ENCODE measurements at places on chromosomes 16 and 17.
A peak's percentile ranks its signal among the peaks of the same experiment; 100 is the strongest.

GRCh38 chr16:56513972-56514371 lies 5.9 kb downstream of the BBS2 start:
- DNase-seq, result peak; percentile 40

DNA sequence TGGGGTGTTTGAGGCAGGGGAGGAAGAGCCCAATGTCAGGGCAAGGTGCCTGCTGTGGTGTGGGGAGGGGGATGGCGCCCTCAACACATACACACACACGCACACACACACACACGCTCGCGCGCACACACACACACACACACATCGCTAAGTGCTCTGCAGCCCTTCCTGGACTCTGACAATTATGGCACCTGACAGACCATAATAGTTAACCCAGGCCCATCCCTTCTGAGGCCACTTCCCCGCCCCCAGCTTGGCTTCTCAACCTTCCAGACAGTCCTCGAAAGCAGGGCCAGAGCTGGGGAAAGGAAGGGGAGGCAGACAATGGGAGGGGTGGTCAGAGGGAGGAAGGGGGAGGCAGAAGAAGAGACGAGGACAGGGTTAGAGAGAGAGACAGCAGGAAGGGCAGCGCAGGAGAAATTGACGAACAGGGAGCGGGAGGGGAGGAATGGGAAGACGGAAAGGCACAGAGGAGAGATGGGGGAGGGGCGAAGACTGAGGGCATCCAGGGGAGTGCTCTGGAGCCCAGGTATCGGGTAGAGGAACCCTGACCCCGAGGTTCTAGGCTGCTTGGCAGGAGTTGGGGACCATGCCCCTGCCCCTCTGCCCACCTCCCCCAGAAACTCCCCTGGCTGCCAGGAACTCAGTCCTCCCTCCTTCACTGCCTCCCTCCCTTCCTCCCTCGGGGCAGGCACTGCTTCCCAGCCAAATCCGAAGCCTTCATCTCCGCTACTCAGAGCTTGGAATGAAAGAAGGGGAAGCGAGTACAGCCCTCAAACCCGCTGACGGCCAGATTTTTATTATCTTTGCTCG lies 4.0 kb downstream of the SRCIN1 start:
- no peak for DNase-seq

DNA sequence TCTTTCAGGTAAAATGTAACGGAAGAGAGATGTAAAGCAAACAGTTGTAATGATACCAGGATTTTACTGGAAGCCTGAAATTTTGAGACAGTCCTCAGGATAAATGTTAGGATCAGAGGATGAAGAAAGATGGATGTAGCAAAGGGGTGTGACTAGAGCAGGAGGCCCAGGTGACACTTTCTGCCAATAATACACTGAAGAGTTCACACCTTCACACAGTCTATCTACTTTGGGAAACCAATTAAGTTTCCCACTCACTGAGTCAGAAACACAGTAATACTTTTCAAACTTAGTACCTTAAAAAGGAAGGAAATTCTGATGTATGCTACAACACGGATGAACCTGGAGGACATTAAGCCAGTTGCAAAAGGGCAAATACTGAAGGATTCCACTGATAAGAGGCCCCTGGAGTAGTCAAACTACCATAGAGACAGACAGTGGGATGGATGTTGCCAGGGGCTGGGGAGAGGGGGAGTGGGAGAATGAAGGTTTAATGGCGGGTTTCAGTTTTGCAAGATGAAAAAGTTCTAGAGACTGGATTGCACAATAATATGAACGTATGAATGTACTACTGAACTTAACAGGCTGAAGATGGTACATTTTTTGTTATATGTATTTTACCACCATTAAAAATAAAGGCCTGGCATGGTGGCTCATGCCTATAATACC lies 62.3 kb downstream of the CYTH1 start:
- DNase-seq, result no peak

- peak; percentile 55 for DNase-seq
These were observed 11.0 kb downstream of the CSF3 start for GRCh38 chr17:40025991-40026815.

- DNase-seq, result peak; percentile 63
These were observed 7.0 kb downstream of the CYTH1 start for GRCh38 chr17:78774956-78775571.

DNA sequence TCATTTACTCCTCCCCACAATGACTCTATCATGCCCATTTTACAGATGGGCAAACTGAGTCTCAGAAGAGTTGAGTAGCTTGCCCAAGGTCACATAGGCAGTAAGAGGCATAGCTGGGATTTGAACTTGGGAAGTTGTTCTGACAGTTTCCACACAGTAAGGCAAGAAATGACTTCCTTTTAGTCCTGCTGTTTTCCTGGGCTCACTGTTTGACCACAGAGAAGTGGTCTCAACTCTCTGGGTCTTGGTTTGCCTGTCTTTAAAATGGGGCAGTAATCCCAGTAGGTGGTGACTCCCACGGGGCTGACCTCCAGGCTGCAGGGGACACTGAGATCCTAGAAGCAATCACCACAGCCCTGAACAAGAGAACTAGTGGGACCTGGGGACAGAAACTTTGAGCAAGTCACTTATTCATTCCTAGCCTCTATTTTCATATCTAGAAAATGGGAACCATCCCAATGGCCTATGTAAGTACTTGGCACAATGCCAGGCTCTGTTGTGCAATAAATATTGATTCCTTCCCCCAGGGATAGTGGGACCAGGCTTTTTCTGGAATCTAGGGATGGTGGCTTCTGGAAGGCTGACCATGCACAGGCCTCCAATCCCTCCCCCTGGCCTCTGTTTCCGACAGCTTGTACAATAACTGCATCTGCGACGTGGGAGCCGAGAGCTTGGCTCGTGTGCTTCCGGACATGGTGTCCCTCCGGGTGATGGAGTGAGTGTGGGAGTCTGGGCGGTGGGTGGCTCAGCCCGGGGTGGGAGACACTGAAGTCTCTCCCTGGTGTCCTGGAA lies 20.5 kb downstream of the DEXI start:
- no peak for DNase-seq

- no peak for DNase-seq
These were observed 187.0 kb downstream of the SOX9 start for GRCh38 chr17:72307836-72308235.

GRCh38 chr17:48297825-48298224 lies 132.2 kb downstream of the SKAP1 start:
- no peak for DNase-seq

- DNase-seq, result no peak
These were observed 233.4 kb downstream of the STX8 start for GRCh38 chr17:9342225-9342624.

DNA sequence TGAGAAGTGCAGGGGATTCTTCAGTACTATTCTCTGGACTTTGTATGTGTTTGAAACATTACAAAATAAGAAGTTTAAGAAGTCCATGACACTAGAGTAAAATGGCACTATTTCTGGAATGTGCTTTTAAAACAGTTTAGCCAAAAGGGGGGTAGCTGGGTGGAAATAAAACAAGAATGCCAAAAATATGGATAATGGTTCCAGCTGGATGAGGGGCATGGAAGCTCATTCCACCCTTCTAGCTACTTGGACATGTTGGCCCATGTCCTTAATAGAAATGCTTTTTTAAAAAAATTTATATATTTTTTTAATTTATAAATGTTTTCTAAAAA lies 13.1 kb downstream of the ZC3H7A start:
- DNase-seq, result no peak

DNA sequence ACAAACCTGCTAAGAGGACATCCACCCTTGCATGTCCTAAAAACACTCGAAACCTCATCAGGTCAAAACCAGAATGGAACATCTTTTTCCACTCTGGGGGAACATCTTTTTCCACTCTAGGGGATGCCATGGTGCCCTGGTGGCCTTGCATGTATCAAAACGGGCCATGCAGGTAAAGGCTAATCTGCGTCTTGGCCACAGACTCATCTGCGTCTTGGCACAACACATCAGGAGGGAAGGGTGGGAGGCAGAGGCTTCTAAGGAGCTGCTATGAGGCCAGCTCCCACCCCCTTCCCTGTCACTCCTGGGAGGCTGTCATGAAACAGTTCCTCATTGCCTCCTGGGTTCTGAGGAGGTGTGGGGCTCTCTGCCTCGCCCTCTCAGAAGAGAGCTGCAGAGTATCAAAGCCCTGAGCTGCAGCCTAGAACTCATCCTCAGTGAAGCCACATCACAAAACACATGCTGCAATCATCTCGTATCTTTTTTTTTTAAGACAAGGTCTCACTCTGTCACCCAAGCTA lies 27.6 kb downstream of the PARN start:
- no peak for DNase-seq

DNA sequence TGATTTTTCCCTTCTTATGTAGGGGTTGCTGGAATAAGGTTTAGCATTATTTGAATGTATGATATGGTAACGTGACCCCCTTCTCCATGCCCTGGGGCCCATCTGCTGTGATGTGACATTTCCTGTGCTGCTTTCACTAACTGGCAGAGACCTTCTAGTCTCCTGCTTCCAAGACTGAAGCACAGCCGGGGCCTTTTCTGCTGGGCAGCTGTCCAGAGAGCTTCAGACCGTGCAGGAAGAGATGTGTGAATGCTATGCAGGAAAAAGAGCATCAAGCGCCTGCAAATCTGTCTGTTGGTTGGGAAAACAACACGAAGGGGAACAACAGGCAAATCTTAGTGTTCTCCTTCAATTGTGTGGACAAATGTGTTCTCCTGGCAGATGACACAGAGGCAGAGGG lies 128.5 kb downstream of the SPACA3 start:
- no peak for DNase-seq

DNA sequence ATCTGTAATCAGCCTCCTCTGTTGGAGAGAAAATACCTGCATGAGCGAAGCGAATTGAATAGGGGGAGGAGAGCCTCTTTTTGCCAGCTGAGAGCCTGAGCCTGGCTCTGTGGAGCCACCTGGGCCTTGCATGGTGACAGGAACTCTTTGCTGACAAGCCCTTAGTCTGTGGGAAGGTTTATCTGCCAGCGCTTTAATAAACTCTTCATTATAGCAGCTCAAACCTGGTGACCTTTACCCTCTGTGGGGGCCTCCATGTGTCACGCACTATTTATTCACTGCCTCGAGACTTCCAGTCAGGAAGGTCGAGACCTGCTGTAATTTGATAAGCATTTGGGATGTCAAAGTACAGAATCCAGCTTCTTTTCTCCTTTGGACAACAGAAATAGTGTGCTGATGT lies 282.6 kb downstream of the CBLN1 start:
- DNase-seq, result no peak

DNA sequence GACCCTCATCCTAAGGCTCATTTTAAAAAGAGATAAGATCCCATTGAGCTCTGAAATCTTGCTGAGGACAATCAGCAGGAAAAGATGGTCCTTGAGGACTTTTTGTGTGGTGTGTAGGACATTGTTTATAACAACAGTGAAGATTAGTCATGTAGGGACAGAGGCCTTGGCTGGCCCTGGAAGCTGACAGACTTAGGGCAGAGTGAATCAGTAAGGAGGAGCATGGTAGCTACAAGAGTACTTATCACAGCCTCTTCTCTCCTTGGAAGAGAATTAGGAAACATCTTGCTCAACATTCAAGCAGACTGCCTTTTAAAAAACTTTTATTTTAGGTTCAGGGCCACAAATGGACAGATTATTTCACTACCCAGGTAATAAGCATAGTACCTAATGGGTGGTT lies 665.9 kb upstream of the SALL1 start:
- DNase-seq, result no peak

GRCh38 chr17:38636054-38636453 lies 30.3 kb upstream of the SRCIN1 start:
- no peak for DNase-seq

- no peak for DNase-seq
These were observed 488 bp downstream of the TFAP4 start for GRCh38 chr16:4272114-4272956.

GRCh38 chr16:53098526-53099317 lies 43.9 kb downstream of the CHD9 start:
- peak; percentile 43 for DNase-seq

DNA sequence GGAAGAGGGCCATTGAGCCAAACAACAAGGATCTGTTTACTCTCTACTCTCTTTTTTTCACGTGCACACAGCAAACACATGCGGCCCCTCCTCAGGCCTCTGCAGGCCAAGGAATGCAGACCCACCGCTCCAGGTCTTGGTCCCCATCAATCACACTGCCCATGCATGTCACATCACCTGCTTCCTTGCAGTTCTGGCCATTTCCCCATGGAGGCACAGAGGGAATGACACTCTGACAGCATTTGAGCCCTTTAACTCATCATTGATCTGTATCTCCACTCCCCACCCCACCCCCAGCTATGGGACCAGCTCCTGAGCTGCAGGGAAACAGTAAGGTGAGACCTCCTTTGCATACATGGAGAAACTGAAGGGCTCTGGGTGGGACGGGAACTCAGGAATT lies 45.9 kb upstream of the MEIOC start:
- no peak for DNase-seq

- no peak for DNase-seq
These were observed at the start of gene AATK for GRCh38 chr17:81166033-81166492. TSS of gene AATK (minus strand) at chr17:81166221. CDS start at chr17:81165992, 229 bp downstream.

DNA sequence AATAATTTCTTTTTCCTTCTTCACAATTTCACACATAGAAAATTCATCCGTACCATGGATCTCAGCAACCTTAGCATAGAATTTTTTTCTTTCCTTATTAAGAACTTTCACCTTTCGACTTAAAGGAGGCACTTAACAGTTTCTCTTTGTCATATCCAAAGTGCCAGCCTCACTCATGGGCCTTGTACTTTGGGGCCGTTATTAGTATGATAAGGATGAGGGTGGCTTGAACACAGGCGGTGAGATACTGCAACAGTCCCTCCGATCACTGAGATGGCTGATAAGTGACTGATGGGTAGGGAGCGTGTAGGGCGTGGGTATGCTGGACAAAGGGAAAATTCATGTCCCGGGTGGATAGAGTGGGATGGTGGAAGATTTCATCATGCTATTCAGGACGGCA lies 85.3 kb downstream of the OR1D5 start:
- no peak for DNase-seq

DNA sequence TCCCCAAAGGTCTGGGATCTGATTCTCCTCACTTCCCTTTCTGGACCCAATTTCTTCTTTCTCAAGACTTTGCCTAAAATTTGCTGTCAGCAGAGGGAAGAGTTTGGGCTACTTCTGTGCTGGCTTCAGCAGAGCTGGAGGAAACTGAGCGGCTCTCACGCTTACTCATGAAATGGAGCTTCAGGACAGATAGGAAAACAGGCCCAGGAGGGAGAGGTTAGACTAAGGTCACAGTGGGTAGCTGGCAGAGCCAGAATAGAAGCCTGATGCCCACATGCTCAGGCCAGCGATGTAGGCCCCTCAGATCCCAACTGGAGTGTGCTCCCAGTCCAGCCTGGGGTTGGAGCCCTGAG lies 593 bp downstream of the SLC38A7 start:
- DNase-seq, result no peak

GRCh38 chr17:48623583-48623982 lies 2.6 kb downstream of the HOXB9 start:
- no peak for DNase-seq

GRCh38 chr16:8660841-8661301 lies 13.5 kb upstream of the ABAT start:
- DNase-seq, result no peak
